ENCODE measurements at places on chromosomes 16 and 17.
A peak's percentile ranks its signal among the peaks of the same experiment; 100 is the strongest.

GRCh38 chr17:27810211-27810901 lies 10.0 kb upstream of the NOS2 start:
- no peak for DNase-seq

GRCh38 chr17:7882068-7882467 lies 6.5 kb upstream of the CHD3 start:
- no peak for DNase-seq

DNA sequence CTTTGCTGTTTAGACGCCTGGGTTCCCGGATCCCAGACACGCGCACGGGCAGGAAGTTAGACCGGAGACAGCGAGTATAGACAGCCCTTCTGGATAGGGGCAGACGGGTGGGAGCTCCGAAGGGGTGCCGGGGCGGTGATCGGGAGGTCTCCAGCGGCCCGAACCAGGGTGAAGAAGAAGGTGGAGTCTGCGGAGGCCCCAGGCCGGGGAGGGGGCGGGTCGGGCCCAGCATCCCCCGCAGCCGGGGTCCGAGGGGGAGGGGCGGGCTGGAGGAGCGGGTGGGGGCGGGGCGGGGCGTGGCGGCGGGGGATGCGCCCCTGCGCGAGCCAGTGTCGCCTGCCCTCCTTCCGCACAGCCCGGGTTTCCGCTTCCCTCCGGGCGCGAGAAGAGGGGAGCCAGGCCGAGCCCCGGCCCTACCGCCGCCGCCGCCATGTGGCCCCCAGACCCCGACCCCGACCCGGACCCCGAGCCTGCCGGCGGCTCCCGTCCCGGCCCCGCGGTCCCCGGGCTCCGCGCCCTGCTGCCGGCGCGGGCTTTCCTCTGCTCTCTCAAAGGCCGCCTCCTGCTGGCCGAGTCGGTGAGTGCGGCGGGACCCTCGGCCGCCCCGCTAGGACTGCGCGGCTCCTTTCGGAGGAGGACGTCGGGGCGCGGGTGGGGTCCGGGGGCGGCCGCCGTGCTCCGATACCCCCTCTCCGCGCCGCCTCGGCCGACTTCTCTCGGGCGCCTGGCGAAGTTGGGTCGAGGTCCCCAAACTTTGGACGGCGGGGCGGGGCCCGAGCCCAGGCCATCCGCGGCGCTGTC lies at the start of gene CMTM3:
Gene CMTM3, plus strand, starts transcription at position 329 of the 801 bp plus-strand sequence. Its CDS starts 102 bp downstream, at position 431.
- peak; percentile 92 for DNase-seq

DNA sequence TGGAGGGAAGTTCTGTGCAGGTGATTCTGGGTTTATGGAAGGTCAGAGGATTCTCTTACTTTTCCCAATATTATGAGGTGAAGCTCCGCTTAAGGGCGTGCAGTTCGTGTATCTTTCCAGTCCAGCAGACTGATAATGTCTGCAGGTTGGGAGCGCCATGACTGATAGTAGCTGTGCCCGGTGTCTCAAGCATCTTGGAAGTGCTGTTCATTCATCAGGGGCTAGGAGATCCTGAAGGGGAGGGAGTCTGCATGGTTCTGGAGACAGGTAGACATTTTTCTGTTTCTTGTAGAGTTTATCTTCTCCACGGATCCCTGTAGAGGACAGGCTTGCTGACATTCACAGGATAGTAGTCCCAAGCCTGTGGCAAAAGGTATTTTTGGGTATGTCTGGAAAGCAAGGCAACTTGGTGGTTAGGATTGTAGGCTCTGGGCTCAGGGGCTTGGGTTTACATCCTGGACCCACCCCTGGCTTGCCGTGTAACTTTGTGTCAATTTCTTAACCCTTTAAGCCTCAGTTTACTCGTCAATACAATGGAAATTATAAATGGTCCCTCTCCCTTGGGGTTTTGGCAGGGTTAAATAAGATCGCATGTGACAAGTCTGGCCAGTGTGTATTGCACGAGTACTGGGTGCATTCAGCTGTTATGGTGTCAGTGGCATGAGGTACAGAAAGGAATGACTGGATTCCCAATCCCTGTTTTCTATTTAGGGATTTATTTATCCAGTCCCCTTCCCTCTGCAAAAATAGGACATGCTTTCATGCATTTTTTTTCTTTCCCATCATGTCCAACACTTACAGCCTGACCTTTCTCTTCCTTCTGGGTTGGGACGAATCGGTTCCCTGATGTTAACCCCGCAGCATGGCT lies 8.2 kb downstream of the HLF start:
- DNase-seq: no peak

GRCh38 chr17:60846175-60846574 lies 168.5 kb downstream of the BCAS3 start:
- DNase-seq: no peak

DNA sequence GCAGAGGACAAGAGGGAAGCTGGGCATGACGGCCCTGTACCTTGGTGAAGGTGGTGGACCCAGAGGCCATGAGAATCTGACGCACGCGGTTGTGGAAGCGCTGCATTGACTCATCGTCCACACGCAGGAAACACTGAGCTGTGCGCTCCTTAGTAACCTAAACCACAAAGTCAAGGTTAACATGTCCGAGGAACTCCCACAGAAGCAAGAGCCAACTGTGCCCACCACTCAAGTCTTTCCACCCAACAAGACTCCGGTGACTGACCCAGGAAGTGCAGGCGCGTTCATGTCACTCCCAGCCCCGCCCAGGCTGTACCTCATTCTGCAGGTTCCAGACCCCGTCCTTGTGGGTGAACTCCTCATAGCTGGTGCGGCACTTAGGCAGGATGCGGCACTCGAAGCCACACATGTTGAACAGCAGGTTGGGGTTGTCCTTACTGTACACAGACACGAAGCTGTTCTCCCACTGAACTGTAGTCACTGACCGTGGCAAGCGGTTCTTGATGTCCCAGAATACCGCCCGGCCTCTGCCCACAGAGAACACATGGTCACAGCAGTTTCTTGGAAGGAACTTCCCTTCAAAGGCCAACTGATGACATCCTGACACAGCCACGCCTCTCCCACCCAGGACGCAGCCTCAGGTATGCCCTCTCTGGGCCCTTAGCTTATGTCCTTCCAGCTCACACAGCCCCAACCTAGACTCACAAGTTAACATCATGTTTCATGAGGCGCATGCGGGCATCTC lies 11.5 kb downstream of the PRPF8 start:
- no peak for DNase-seq

DNA sequence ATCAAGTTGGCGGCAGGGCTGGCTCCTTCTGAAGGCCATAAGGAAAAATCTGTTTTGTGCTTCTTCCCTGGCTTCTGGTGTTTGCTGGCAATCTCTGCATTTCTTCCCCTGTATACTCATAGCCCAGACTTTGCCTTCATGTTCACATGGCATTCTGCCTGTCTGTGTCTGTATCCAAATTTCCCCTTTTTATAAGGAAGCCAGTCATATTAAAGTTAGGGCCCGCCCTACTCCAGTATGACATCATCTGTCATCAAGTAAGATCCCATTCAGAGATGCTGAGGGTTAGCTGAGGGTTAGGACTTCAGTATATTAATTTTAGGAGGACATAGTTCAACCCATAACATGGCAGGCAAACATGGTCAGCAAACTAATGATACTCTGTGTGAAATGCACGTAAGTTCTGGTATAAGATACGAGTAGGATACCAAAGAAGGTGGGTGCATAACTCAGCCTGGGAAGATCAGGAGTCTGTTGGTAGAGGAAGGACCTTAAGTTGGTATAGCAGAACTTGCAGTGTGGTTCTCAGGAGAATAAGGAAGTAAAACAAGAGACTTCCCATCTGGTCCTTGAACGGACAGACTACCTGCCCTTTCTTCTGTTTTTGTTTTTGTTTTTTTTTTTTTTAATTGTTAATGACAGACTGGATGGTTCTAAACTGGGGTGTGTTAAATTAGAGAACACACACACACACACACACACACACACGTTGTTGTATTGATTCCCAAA lies 13.9 kb downstream of the MAP2K6 start:
- no peak for DNase-seq

DNA sequence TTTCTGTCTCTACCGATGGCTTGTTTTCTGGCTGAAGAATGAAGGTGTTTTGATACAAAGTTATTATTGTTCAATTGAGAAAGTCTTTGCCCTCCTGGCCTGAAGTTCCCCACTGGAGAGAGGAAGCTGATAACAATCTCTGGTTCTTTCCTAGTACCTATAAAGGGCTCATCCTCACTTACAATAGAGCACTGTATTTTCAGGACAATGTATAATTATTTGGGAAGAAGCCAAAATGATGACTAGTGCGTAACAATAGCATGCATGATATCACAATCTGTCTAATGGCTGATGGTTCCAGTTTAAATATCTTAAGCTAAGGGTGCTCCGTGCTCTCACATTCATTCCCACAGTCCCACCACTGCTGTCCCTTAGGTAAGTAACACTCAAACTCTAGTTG lies 230.7 kb downstream of the IRX3 start:
- no peak for DNase-seq

DNA sequence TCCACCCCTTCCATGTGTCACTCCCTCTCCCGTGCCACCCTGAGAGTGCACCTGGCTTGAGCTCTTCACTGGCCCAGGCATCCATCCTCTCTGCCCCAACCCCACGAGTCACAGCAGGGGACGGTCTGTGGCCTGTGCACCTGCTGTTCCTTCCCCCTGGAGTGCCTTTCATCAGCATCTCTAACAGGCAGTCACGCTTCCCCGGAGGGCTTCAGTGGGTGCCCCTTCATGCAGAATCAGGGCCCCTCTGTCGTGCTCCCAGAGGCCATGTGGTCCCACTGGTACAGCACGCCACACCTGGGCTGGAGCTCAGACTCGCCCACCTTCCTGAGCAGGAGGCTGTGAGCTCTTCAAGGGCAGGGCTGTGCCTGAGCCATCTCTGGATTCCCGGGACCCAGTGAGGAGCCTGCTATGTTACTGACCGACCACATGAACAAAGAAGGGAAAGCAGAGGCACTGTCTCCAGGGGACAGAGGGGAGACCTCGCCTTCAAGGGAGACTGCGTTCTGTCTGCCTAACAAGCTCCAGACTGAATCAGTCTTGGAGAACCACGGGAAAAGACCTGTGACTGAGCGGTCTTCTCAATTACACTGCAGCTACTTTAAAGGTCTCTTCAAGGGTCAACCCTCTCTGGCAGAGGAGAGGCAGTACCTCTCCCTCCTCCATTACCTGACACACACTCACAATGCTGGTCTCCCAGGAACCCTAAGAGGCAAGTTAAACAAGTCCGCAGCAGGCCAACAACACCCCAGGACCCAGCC lies 78.8 kb upstream of the DOC2B start:
- DNase-seq: no peak

GRCh38 chr17:68349157-68349556 lies 57.9 kb downstream of the ARSG start:
- no peak for DNase-seq

DNA sequence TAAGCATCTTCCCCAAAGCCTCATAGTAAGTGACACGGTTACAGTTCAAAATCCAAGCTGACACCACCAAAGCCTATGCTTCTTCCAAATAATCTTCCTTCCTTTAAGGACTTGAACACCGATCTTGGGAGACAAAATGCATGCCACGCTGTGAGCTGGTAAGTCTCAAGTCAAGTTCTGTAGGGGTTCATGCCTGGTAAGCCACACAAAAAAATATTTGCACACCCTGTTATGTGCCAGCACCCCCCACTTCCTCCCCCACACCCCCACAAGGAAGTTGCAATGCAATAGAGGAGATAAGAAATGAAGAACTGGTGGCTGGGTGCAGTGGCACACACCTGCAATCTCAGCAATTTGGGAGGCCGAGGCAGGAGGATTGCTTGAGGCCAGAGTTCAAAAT lies 5.6 kb downstream of the NOG start:
- no peak for DNase-seq

DNA sequence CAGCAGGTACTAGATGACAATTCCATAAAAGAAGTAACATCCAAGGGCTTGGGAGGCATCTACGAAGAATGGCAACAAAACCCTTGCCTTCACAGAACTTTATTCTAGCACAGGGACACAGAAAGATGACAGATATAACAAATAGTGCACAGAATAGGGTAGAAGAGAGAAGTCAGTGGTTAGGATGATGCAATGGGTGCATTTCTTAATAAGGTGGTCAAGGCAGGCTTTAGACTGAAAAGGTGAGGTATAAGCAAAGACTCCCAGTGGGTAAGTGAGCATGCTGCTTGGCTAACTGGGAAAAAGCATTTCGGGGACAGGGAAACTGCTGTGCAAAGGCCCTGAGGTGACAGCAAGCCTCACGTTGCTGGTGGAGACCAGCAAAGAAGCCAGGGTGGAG lies 175.9 kb downstream of the XYLT1 start:
- DNase-seq: no peak

- no peak for DNase-seq
Measured at GRCh38 chr17:45382226-45382625, 50.4 kb downstream of the ARHGAP27 start.

DNA sequence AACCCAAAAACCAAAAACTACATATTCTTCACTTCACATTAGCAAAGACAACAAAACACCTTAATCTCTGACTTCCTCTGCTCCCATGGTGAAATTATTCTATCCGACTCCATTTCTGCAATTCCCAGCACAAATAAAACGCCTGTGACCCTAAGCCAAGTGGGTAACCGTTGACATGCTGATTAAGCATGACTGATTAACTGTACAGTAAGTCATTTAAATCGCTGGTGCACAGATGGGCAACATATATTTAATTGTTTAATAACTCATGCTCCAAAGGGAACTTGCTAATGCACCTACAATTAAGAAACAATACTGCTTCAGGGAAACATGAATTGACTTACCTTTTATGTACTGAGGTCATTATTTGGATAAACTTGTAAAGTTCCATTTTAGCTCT lies 436.7 kb downstream of the KIF2B start:
- no peak for DNase-seq

DNA sequence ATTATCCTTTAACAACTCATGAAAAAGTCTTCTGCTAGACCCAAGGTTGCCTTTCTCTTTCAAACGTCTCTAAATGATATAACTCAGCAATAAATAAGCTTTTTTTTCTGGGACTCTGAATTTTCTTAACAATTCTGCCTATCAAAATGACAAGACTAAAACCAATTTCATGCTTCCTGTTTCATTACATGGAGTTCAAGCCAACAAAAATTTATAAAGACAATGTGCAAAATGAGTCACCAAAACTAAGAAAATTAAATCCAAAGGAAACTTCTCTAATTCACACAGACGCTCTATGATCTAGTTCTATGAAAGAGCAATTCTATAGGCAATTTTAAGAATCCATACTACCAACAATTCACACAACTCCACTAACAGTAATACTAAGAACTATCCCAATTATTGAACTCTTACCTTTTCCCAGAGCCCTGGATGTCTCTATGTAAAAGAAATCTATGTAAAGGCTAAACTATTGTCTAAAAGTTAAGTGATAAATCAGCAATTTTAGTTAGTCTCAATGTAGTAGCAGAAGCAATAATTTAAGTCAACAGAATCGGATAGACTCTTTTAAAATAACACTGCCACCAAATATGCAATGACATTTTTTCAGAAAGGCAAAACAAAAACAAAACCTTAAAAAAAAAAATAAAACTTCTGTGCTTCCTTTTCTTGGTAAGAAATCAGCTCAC lies 44.2 kb downstream of the ZZEF1 start:
- no peak for DNase-seq

DNA sequence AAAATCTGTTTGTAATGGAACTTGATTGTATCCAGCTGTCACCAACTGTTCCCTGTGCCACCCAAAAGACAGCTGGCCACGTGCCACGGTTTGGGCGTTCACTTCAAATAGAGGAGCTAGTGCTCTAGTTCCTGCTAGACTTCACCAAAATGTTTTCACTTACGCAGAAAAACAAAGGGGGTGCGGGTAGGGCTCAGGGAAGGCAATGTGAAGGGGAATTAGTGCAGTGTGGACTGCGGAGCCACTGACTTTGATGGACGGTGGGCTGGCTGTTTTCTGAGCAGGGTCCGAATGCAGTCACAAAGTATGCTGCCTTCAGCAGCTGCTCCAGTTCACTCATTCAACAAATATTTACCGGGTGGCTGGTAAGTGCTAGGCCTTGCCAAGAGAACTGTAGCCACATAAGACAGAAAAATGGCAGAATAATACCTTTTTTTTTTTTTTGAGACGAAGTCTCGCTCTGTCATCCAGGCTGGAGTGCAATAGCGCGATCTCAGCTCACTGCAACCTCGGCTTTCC lies 7.6 kb upstream of the CYTH1 start:
- peak; percentile 91 for DNase-seq

Measured in astrocyte of the hippocampus (primary cell).